Renal pelvis (tissue), 12 donors: ENCODE measurements at places on chromosomes 6 and 20.

DNA sequence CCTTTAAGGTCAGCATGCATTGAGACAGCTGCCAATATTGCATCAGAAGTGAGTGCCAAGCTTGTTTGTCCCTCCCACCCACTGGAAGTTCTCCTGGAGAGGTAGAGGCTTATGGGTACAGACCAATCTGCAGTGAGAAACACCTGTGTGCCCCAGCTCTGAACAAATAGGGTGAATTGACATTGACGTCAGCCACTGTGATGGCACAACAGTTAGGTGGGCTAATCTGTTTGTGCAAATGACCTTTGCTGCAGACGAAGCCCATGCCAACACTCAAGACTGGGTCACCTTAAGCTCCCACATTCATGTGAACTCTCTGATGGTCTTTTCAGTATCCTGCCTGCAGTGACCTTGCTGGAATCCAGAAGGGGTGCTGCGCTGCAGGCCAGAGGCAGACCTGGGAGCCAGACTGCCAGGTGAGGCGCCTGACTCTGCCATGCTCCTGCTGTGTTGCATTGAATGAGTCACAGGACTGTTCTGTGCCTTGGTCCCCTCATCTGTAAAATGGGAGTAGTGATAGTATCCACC is 99.9 kb downstream of the ALDH8A1 start:
- DNase-seq = no peak

GRCh38 chr6:168990019-168990751 is 263.5 kb downstream of the THBS2 start:
- no peak for DNase-seq

DNA sequence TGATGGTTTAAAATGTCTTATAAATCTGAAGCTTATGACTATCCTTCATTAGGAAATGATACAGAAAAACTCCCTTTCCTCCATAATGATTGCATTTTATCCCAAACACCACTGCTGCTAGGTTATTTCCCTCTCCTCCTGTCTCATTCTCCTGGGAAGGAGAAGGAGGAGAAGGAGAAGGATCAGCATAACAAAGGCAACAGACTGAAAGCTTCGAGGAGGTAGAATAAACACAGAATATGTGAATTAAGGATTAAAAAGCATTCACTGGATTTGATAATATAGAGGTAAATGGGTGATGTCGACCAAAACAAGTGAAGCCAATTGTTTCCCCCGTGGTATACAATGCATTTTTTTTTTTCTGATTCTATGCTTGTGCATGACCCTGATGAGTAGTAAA is 82.0 kb downstream of the WASF1 start:
- no peak for DNase-seq

DNA sequence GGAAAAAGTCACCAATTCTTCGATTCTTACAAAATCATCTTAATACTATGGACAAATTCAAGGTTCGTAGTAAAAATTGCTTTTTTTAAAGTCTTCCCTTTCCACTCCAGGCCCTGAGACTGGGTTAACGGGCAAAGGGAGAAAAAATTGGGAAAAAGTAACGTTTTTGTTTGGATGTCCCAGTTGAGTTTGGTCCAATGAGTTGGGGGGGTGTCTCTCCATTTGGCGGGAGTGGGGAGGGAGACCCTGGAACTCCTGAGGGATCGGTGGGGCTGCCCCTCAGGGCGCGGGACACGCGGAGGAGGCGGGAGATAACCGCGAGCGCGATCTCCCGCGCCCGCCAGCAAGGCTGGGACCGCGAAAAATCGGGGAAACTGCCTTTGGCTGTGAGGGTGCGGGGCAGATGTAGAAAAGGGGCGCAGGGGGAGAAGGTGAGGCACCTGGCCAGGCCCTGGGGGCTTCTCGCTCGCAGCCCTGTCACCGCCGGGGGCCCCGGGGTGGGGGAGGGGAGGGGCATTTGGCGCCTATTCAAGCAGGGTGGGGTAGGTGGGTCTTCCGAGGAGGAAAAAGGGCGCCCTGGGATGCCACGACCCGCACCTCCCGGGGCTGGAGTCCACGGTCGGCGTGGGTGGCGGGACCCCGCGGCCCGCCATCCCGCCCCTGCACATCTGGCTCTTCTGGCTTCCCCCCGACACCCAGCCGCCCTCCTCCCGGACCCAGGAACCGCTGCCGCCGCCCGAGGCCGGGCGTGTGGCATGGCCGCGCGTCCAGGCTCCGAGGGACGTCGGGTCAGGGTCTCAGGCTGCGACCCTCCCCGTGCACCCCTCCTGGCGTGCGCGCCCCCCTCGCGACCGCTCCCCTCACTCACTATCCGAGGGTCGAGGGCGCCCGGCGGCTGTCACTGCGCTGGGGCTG is 595 bp downstream of the FBXO5 start:
- DNase-seq = no peak

- DNase-seq = no peak
These were observed 129.0 kb upstream of the THEMIS start for GRCh38 chr6:128029826-128030225.

GRCh38 chr6:162343936-162344645 is 383.5 kb downstream of the PRKN start:
- DNase-seq = no peak

- no peak for DNase-seq
These were observed 219.3 kb upstream of the THBS2 start for GRCh38 chr6:169472786-169473416.
